Glutamatergic neuron (in vitro differentiated cells): ENCODE measurements at places on chromosomes 12 and 14. TPM values are rescaled to one million over a fixed set of nuclear protein-coding genes. Genes with fewer than 3 reads are reported as not detected.

- no peak overlapping the region for H3K27ac ChIP-seq
- H3K36me3 ChIP-seq, result no peaks in the 10 kb centered on the region
- no peaks in the 10 kb centered on the region for H3K27me3 ChIP-seq
- DNase-seq, result no peak
- peaks cover 11% of the 10 kb centered on the region for H3K4me1 ChIP-seq
- H3K4me3 ChIP-seq, result no peak overlapping the region
Observed at GRCh38 chr12:89832336-89832735, 123.7 kb upstream of the ATP2B1 start.

GRCh38 chr12:121536054-121536898 lies 44.5 kb downstream of the KDM2B start:
- peaks cover 3% of the 10 kb centered on the region for H3K36me3 ChIP-seq
- peaks cover 8% of the 10 kb centered on the region for H3K4me1 ChIP-seq
- peak overlapping the region; percentile 93 for H3K4me3 ChIP-seq
- DNase-seq, result peak; percentile 87
- H3K27ac ChIP-seq, result peak overlapping the region; percentile 59
- peaks cover 11% of the 10 kb centered on the region for H3K27me3 ChIP-seq

Gene FAM222A
- total RNA-seq, result 18.1 TPM

DNA sequence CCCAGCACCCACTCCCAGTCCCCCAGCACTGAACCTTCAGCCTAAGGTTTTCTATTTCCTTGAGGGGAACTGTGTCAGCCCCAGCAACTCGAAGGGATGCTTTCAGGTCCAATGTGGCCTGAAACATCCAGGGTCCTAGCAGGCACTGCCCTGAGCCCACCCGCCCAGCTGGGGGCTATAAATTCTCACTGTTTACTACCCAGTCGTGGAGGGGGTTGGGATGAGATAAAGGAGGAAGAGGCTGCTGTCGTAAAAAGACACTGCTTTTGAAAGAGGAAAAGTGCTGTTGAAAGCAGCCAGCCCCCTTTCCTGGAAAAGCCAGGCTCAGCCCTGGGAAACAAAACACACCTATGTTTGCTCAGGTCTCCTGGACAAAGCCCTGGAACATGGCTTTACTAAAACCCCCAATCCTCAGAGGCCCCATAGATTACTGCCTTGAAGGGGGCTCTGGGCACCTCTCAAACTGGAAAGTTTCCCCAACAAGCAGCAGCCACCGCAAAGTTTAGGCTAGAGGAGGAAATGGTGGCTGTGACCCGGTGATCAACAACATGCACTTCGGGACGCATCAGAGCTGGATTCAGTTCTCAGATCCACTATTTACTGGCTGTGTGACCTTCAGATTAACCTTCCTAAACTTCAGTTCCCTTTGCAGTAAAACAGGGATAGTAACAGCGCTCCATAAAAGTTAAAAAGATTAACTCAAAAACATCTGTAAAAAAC lies 51.0 kb downstream of the ACTN1 start:
- H3K4me3 ChIP-seq, result no peak overlapping the region
- no peak for DNase-seq
- H3K27me3 ChIP-seq, result peaks cover 1% of the 10 kb centered on the region
- peaks cover 5% of the 10 kb centered on the region for H3K4me1 ChIP-seq
- no peaks in the 10 kb centered on the region for H3K36me3 ChIP-seq

DNA sequence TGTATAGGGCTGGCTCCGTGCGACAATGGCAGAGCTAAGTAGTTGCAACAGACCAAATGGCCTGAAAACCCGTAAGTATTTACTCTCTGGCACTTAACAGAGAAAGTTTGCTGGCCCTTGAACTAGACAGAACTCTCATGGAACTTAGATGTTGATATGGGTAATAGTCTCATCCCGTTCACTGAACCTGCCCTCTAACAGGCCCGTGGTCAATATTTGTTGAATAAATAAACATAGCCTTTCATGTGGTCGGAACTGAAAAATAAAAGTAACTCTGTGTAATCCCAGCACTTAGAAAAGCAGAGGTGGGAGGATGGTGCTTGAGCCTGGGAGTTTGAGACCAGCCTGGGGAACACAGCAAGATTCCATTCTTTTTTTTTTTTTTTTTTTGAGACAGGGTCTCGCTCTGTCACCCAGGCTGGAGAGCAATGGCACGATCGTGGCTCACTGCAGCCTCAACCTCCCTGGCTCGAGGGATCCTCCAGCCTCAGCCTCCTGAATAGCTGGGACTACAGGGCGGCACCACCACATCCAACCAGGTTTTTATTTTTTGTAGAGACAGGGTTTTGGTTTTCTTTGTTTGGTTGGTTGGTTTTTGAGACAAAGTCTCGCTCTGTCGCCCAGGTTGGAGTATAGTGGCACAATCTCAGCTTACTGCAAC lies 29.7 kb downstream of the KDM2B start:
- no peaks in the 10 kb centered on the region for H3K27me3 ChIP-seq
- no peak overlapping the region for H3K4me3 ChIP-seq
- H3K36me3 ChIP-seq, result no peaks in the 10 kb centered on the region
- DNase-seq, result no peak
- no peak overlapping the region for H3K27ac ChIP-seq
- H3K4me1 ChIP-seq, result no peaks in the 10 kb centered on the region

- no peak overlapping the region for H3K27ac ChIP-seq
- DNase-seq, result no peak
- no peaks in the 10 kb centered on the region for H3K27me3 ChIP-seq
- no peaks in the 10 kb centered on the region for H3K4me1 ChIP-seq
- no peaks in the 10 kb centered on the region for H3K36me3 ChIP-seq
Observed at GRCh38 chr12:80946591-80946990, 8.9 kb upstream of the LIN7A start.

- no peaks in the 10 kb centered on the region for H3K36me3 ChIP-seq
- H3K4me1 ChIP-seq, result no peaks in the 10 kb centered on the region
- H3K4me3 ChIP-seq, result no peak overlapping the region
- H3K27ac ChIP-seq, result no peak overlapping the region
- DNase-seq, result no peak
Observed at GRCh38 chr14:88256997-88257950, 65.8 kb downstream of the KCNK10 start.

Gene AKAP6
- 600 TPM for total RNA-seq

- peaks cover 6% of the 10 kb centered on the region for H3K27me3 ChIP-seq
- H3K4me3 ChIP-seq, result no peak overlapping the region
- no peak for DNase-seq
- peaks cover 10% of the 10 kb centered on the region for H3K4me1 ChIP-seq
Observed at GRCh38 chr12:83150465-83151189, 463.9 kb downstream of the TMTC2 start.

- no peaks in the 10 kb centered on the region for H3K36me3 ChIP-seq
- H3K27me3 ChIP-seq, result peaks cover 9% of the 10 kb centered on the region
- H3K27ac ChIP-seq, result no peak overlapping the region
- DNase-seq, result no peak
- H3K4me3 ChIP-seq, result no peak overlapping the region
Observed at GRCh38 chr12:113065126-113066007, 8.8 kb downstream of the DTX1 start.

DNA sequence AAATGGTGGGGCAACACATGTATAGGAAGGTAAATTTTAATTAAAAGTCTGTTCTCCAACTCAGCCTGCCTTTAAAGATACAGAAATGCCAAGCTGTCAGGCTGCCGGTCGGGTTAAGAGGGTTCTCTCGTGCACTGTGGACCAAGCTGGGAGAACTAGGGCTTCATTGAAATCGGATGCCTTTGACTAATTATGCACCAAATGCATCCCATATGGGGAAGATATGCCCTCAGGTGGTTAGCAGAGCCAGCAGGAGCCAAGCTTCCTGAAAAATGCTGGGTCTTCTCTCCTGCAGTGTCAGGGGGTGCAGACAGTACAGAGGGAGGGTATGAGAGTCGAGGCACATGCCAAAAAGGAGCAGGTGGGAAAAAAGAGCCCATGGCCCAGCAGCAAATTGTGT lies 236.1 kb downstream of the CACNA1C start:
- no peak for DNase-seq
- peaks cover 43% of the 10 kb centered on the region for H3K4me1 ChIP-seq
- peaks cover 10% of the 10 kb centered on the region for H3K27me3 ChIP-seq
- peak overlapping the region; percentile 59 for H3K27ac ChIP-seq
- H3K4me3 ChIP-seq, result peak overlapping the region; percentile 2

Gene CYP46A1
- 2.1 TPM for total RNA-seq

- no peak overlapping the region for H3K27ac ChIP-seq
- H3K4me3 ChIP-seq, result no peak overlapping the region
- H3K27me3 ChIP-seq, result peaks cover 2% of the 10 kb centered on the region
- no peaks in the 10 kb centered on the region for H3K36me3 ChIP-seq
Observed at GRCh38 chr12:114742363-114742762, 58.4 kb upstream of the TBX3 start.

Gene LGALS3
- not detected for total RNA-seq

DNA sequence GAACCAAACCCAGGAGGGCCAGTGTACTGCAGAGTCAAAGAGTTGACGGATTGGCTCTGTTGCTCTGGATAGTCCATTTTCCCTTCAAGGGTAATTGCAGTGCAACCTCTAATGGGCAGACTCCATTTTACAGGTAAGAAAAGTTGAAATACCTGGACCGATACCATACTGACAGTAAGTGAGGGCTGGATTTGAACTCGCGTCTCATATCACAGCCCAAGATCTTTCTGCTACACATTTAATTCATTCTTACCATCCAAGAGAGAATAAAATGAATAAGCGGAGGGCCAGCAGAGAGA lies 356 bp upstream of the ZC3H14 start:
- DNase-seq, result no peak
- H3K27ac ChIP-seq, result peak overlapping the region; percentile 65
- H3K4me1 ChIP-seq, result peaks cover 5% of the 10 kb centered on the region
- H3K4me3 ChIP-seq, result peak overlapping the region; percentile 81
- H3K36me3 ChIP-seq, result no peaks in the 10 kb centered on the region
- peaks cover 10% of the 10 kb centered on the region for H3K27me3 ChIP-seq

GRCh38 chr14:64835431-64835830 lies 44.3 kb downstream of the SPTB start:
- H3K4me1 ChIP-seq, result no peaks in the 10 kb centered on the region
- H3K27ac ChIP-seq, result no peak overlapping the region
- H3K4me3 ChIP-seq, result no peak overlapping the region
- no peaks in the 10 kb centered on the region for H3K36me3 ChIP-seq

DNA sequence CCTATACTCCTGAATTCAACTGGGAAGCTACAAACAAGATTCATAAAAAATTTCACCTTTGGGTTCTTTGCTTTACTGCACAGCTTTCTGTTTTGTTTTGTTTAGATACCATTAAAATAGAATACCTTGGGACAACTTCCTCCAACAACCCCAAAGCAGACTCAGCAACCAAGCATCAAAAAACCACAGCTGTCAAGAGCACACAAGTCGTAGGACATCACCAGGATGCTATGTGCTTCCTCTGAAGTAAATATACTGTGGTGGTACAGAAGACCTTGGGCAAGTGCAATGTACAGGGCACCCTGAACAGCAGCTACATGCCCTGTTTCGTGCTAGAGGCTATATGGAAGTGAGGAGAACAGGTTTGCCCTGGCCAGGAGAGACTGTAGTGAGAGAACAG lies 359.3 kb downstream of the BCL11B start:
- no peak overlapping the region for H3K27ac ChIP-seq
- H3K36me3 ChIP-seq, result no peaks in the 10 kb centered on the region
- H3K4me3 ChIP-seq, result no peak overlapping the region
- DNase-seq, result no peak

Gene LPAR5
- not detected for total RNA-seq

- H3K27ac ChIP-seq, result peak overlapping the region; percentile 31
- H3K4me3 ChIP-seq, result no peak overlapping the region
- no peak for DNase-seq
- H3K27me3 ChIP-seq, result peaks cover 3% of the 10 kb centered on the region
- H3K36me3 ChIP-seq, result peaks cover 3% of the 10 kb centered on the region
- H3K4me1 ChIP-seq, result peaks cover 14% of the 10 kb centered on the region
Observed at GRCh38 chr12:21828779-21829178, 54.3 kb upstream of the KCNJ8 start.

DNA sequence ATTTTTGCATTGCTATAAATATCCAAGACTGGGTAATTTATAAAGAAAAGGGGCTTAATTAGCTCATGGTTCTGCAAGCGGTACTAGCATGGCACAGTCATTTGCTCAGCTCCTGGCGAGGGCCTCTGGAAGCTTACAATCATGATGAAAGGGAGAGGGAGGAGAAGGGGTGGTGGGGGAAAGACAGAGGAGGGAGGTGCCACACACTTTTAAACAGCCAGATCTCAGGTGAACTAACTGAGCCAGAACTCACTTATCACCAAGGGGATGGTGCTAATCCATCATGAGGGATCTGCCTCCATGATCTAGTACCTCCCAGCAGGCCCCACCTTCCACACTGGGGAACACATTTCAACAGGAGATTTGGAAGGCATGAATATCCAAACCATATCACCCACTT lies 476.3 kb downstream of the PCNX1 start:
- no peak for DNase-seq
- H3K27me3 ChIP-seq, result no peaks in the 10 kb centered on the region
- H3K4me3 ChIP-seq, result no peak overlapping the region
- no peaks in the 10 kb centered on the region for H3K4me1 ChIP-seq
- peaks cover 5% of the 10 kb centered on the region for H3K36me3 ChIP-seq

DNA sequence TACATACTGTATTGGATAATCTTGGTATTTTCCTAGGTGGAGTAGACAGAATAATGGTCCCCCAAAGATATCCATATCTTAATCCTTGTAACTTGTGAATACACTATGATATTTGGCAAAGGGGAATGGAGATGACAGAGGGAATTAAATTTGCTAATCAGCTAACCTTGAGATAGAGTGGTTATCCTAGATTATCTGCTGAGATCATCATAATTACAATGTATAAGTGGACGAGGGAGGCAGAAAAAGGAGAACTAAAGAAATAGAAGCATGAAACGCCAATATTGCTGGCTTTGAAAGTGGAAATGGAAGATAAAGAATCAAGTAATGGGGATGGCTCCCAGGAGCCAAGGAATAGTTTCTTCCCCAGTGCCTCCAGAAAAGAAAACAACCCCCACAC lies 398.7 kb downstream of the NOVA1 start:
- H3K36me3 ChIP-seq, result no peaks in the 10 kb centered on the region
- H3K27me3 ChIP-seq, result no peaks in the 10 kb centered on the region

- H3K27me3 ChIP-seq, result peaks cover under 1% of the 10 kb centered on the region
- no peaks in the 10 kb centered on the region for H3K4me1 ChIP-seq
- no peak overlapping the region for H3K27ac ChIP-seq
- DNase-seq, result peak; percentile 5
- no peak overlapping the region for H3K4me3 ChIP-seq
Observed at GRCh38 chr12:34393086-34393820, 371.0 kb downstream of the ALG10 start.

- H3K27ac ChIP-seq, result peak overlapping the region; percentile 49
- H3K27me3 ChIP-seq, result peaks cover 2% of the 10 kb centered on the region
- H3K36me3 ChIP-seq, result peaks cover 6% of the 10 kb centered on the region
- peaks cover 53% of the 10 kb centered on the region for H3K4me1 ChIP-seq
Observed at GRCh38 chr12:123983822-123984485, 10.9 kb downstream of the ZNF664 start.

- H3K27ac ChIP-seq, result no peak overlapping the region
- H3K4me3 ChIP-seq, result no peak overlapping the region
- no peak for DNase-seq
Observed at GRCh38 chr12:25401547-25402345, 151.0 kb upstream of the KRAS start.

DNA sequence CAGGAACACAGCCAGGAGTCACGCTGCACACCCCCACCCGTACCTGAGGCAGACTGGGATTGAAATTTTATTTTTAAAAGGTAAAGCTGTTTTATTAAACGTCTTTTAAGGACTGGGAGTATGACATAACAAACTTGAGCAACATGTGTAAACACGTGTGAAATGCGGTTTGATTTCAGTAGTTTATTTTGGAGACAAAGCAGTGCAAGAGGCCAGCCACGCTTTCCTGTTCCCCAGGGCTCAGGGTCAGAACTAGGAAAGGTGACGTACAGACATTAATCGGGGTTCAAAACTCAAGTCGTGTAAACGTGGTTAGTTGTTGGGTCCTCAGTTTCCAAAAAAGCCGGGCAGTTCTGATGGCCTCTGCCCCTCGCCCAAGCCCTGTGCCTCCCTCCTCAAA lies 16.7 kb downstream of the CHGA start:
- H3K4me1 ChIP-seq, result peaks cover 19% of the 10 kb centered on the region
- peaks cover 11% of the 10 kb centered on the region for H3K27me3 ChIP-seq
- DNase-seq, result no peak
